Endothelial cell of umbilical vein (primary cell): ENCODE measurements at places on chromosomes 16 and 17. TPM values are rescaled to one million over a fixed set of nuclear protein-coding genes. Genes with fewer than 3 reads are reported as not detected.

DNA sequence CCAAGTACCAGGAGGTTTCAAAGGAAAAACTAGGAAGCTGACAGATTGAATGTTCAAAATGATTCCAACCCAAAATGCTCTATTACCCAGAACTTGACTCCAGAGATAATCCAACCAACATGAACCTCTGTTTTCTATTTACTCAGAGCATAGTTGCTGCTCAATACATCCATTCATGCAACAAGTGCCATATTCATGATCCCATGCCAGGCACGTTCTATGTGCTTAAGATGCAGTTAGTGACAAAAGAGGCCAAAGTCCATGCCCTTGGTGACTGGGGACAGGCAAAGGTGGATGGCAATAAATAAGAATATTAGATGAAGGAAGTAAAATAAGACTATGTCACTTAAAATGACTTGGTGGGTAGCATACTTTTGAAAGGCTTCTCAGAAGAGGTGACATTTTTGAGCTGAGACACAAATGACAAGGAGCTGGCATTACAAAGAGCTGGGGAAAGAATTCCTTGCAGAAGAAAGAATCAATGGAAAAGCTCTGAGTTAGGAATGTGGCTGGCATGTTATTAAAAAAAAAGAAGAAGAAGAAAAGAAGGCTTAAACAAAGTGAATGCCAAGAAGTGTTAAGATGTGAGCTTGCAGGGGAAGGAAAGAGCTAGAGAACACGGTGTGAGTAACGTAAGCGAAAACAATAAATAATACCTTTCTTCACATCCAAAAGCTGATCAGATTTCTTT lies 34.5 kb downstream of the TOX3 start:
- DNase-seq, result no peak

HOXB1 gene
- not detected in 2 replicates for polyA plus RNA-seq

GRCh38 chr17:4944163-4944553 lies 4.1 kb downstream of the RNF167 start:
- no peak for DNase-seq

DNA sequence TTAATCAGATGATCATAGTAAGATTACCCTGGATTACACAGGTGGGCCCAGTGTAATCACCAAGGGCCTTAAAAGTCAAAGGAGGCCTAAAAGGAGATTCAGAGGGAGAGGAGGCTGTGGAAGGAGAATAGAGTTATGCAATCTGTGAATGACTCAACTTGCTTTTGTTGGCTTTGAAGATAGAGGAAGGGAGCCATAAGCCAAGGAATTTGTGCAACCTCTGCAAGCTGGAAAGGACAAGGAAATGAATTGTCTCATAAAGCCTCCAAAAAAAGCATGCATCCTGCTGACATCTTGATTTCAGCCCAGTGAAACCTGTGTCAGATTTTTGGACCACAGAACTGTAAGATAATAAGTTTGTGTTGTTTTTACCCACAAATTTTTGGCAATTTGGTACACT lies 109.6 kb downstream of the CNTNAP4 start:
- no peak for DNase-seq

DNA sequence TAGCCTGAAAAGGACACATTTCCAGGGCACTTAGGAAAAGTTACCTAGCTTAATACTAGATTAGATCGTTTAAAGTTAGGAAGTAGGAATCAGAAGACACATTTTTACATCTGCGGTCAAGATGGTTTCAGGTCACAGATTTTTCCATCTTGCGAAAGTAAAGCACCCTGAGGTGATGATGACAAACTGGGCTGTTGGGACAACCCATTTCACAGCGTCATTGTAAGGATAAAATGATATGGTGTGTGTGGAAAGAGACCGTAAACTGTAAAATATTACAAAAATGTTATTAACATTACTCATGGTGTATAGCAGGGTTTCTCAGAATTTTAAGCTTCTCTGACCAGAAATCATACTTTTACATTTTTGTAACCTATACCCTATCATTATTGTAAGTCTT lies 10.1 kb upstream of the MAP2K6 start:
- DNase-seq, result no peak

DNA sequence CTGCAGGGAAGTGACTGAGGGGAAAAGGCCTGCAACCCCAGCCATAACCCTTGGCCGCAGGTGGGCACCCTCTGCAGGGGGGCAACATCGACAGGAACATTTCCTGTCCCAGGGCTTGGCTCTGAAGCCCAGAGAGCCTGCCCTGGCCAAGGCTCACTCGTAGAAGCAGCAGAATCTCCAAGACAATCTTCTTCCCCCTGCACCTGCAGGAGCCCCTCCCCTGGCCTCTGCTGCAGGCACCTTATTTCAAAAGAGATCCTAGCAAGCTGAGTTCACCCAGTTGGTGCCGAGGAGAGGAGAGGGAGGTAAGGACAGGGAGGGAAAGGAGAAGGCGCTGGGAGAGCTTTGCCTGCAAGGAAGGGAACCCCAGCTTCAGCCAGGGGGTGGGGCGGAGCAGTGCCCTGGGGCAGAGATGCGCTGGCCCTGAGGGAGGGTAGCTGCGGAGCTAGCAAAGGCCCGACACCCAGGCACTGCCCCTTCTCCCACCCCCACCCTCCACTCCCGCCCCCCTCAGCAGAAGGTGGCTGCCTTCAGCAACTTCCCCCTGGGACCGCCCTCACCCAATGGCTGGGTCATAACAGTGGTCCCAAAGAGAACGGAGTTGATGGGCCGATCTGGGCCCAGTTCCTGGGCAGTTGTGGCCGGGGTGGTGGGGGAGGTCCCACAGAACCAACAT lies 104.3 kb upstream of the TNRC6C start:
- no peak for DNase-seq

DNA sequence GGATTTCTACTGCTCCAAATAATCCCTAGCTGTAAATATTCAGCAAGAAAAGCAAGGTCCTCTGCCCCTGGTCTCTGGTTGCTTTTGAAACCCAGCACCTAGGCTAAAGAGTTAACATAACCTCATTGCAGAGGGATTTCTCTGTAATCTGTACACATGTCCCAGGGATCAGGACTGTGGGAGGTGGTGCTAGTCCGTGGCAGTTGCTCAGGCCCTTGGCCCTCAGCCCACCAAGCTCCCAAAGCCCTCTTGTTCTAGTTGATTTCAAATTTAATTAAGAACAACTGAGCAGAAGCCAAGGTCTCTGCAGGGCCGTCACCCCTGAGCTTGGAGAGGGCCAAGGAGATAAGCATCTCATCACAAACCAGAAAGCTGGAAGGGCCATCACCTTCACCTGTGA lies 181.1 kb downstream of the SOX9 start:
- no peak for DNase-seq

DNA sequence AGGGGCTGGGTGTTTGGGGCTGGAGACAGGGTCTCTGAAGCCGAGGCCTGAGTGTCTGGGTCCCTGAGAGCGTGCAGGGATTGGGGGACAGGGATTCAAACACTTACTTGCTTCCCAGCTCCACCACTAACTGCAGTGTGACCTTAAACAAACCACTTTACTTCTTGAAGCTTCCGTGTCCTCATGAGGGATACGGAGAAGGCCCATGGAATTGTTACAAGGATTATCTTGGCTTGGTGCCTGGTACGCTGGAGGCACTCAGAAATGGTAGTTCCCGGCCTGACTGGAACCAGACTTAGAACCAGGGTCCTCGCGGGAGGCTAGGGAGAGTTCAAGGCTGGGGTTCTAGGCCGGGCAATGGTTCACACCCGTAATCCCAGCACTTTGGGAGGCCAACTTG lies 2.9 kb upstream of the CXCL16 start:
- DNase-seq, result no peak

DNA sequence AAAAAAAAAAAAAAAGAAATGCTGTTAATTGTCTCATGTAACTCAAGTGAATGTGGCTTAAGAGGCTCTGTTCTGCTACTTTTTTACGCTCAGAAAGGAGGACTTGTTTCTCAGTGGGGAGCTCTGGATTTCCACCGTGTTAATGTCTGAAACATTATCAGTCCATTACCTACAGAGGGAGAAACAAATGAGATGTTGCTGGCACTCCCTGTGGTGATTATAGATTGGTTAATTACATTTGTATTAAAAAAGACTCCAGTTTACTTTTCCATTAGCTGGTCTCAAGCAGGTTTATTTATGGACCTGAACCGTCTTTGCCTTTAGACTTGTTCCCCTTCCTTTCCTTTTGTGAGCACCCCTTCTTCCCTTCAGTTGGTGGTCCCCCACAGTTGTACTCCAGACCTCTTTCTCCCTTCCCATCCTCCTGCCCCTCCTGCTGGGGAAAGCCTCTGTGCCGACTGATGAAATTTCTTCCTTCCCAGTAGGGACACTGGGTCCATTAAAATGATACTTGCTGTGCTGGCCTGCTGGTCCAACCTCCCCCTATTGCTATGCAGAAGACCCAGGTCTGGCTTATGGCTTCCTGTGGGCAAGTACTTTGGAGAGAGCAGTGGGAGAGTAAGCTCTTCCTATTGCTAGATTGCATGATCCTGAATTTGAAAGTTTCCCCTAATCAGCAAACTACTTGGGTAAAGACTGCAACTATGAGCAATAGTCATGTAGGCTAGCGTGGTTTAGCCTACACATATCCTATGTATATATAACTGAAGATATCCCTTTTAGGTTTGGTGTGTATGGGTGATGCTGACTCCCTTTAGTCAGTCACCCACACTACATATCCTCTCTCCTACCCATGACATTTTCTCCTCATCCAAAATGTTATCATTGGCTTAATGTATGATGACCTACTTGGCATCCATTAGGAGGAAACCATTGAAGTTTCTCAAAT lies 8.1 kb downstream of the CDC6 start:
- DNase-seq, result no peak

DNA sequence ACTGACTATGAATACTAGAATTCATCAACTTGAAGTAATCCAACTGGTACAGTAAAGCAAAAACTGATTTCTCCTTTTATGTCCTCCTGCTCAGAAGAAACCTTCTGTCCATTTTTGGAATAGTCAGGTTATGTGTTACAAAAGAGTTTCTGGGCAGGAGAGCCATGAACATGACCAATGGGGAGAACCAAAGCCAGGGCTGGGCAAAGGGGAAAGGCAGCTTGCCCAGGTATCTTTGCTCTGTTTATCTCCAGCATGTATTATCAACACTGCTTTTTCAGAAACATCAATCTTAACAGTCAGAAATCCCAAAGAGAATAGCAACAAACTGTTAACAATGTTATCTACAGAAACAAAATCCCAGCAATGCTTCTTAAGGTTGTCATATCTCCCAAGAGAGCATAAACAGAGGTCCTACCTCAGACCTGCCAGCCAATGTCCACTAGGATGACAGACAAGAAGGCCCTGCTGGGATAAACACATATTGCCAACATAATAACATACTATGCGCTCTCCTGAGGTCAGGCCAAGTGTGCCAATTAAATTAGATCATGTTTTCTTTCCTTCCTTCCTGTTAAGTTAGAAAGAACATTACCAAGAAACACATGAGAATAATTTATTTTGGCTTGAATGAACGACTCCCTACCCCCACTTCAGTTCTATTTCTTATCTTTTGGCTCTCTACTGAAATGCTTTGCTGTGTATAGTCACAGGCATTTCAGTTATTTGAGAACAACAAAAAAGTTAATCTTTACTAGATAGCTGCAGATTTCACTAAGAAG lies 28.0 kb downstream of the BLMH start:
- peak; percentile 96 for DNase-seq

MYO15B gene
- polyA plus RNA-seq, result 10.2 and 15.7 TPM in 2 replicates

DNA sequence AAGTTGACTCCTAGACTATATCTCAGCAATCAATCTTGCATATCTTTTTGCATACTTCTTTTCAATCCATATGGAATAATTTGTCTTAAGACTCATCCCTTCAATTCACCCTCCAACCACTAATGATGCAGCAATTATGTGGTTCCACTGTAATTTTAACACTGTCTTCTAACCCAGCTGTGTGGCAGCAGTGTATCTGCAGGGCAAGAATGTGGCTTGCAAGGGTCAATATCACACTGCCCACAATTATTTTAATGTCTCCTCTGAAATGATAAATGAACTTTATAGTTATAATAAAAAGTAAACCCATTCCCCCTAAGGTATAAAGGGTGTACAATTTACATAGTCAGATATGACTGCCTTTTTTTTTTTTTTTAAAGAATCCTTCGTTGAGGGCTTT lies 48.6 kb downstream of the FTO start:
- DNase-seq, result no peak

DNA sequence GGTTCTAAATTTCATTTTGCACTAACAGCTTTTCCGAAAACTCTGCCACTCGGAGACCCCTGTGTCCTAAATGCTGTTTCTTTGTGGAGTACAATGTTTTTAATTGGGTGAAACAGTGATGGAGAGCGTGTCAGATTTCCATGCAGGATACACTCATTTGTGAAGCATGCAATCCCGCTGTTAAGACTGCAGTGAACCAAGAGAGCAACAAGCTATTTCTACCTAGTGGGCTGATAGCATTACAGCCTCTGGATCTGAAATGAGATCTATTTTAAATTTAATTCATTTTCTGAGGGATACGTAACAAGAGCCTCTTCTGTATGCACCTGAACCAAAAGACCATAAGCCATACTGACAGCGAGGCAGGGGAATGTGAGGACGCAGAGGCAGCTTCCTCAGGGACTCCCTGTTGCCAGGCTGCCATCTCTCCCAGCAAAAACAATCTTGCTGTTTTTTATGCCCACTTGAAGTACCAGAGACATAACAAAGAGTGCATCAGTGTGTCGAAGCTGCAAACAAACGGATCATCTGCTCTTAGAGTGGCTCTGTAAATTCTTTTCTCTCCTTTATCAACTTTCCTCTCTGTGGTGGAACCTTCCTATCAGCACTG lies 199.9 kb upstream of the COX10 start:
- DNase-seq, result no peak

ELMO3 gene
- polyA plus RNA-seq, result 3.9 and 4.1 TPM in 2 replicates

DNA sequence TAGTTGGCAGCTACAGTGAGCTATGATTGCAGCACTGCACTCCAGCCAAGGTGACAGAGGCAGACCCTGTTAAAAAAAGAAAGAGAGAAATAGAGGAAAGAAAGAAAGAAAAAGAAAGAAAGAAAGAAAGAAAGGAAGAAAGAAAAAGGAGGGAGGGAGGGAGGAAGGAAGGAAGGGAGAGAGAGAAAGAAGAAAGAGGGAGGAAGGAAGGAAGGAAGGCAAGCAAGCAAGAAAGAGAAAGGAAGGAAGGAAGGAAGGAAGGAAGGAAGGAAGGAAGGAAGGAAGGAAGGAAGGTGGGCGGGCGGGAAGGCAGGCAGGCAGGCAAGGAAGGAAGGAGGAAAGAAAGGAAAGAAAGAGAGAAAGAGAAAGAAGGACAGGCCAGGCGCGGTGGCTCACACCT lies 1.0 kb upstream of the SCNN1G start:
- DNase-seq, result no peak

HOXB9 gene
- polyA plus RNA-seq, result 0.49 and 0.79 TPM in 2 replicates

DNA sequence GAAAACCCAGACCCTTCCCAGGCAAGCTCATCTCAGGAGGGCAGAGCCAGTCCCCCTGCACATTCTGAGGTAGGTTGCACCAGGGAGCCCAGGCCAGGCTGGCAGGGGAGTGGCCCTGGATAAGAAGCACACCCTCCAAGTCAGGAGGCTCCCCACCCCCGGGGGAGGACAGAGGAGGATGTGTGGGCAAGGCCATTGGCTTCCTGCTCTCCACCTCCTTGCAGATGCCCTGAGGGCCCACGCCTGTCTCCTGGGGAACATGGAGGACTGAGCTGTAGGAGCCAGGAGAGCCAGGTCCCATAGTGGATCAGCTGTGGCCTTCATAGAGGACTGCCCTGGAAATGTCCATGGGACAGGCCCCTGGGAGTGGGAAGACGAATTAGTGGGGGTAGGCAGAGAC lies 126.7 kb downstream of the IRF8 start:
- DNase-seq, result no peak

- DNase-seq, result no peak
Observed at GRCh38 chr17:40139566-40140058, 725 bp upstream of the CASC3 start.
